Activated naive CD4-positive, alpha-beta T cell treated with Interleukin-2 at 50 U/mL for 16 hours (primary cell): ENCODE measurements at places on chromosomes 5 and 9.
A peak's percentile ranks its signal among the peaks of the same experiment; 100 is the strongest.

DNA sequence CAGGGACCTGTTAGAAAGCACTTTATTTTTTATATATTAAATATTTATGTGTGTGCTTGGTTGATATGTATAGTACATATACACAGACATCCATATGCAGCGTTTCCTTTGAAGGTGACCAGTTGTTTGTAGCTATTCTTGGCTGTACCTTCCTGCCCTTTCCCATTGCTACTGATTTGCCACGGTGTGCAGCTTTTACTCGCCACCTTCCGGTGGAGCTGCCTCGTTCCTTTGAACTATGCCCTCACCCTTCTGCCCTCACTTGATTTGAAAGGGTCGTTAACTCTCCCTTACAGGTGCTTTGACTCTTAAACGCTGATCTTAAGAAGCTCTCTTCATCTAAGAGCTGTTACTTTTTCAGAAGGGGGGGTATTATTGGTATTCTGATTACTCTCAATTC is 20.5 kb downstream of the RGMB start:
- DNase-seq: no peak

DNA sequence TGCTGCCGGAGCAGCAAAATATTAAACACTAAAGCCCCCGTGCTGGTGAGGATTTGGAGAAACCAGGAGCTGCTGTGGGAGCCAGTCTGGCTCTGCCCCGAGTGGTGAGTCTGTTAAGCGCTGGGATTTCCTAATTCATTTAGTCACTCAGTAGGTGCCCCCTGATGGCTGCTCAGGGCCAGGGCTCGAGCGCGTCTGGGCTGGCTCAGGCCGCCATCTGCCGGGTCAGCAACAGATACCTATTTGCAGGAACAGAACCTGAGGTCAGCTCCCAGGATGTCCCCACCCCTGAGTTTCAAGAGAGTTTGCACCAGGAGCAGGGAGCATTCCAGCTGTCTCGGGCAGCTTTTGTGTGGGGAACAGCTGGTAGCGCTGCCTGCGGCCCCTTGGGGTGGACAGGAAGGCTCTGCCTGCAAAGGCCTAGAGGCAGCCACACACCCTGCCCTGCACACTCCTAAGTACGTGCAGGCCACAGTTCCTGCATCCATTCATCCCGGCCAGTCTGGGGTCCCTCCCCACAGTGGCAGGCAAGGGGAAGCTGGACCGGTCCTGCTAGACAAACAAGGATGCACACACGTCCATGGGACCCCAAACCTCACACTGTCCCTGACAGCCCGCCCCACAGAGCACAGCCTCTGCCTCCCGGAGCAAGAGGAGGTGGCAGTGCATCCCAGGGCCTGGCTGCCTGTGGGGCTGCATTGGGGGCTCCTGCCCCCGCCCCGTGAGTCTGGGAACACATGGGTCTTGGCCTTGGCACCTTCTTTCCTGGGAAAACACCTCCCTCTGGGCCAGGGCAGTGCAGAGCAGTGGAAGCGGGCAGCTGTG is 83.7 kb downstream of the ADAMTS2 start:
- DNase-seq: no peak

DNA sequence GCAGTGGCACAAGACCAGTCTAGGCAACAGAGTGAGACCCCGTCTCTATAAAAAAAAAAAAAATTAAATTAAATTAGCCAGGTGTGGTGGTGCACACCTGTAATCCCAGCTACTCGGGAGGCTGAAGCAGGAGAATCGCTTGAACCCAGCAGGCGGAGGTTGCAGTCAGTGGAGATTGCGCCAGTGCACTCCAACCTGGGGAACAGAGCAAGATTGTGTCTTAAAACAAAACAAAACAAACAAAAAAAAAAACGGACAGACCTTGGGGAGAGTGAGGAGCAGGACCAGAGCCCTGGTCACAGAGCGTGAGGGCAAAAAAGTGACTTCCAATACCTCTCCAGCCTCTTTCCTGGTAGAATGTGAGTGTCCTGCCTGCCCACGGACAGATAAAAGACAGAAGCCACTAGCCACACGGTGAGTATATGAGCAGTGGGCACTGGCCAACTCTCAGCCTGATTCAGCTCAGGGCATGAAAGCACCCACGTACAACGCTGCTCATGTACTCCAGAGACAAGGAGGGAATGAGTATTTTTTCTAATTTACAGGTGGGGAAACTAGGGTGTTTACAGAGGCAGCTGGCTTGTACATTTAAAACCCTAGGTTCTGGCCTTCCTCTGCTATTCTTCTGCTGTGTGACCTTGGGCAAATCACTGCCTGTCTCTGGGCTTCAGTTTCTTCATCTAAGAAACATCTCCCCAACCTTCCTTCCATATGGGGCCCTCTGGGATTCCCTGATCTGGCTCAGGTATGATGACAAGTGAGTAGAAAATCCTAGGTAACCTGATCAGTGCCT is 1.8 kb downstream of the OLFML2A start:
- no peak for DNase-seq

DNA sequence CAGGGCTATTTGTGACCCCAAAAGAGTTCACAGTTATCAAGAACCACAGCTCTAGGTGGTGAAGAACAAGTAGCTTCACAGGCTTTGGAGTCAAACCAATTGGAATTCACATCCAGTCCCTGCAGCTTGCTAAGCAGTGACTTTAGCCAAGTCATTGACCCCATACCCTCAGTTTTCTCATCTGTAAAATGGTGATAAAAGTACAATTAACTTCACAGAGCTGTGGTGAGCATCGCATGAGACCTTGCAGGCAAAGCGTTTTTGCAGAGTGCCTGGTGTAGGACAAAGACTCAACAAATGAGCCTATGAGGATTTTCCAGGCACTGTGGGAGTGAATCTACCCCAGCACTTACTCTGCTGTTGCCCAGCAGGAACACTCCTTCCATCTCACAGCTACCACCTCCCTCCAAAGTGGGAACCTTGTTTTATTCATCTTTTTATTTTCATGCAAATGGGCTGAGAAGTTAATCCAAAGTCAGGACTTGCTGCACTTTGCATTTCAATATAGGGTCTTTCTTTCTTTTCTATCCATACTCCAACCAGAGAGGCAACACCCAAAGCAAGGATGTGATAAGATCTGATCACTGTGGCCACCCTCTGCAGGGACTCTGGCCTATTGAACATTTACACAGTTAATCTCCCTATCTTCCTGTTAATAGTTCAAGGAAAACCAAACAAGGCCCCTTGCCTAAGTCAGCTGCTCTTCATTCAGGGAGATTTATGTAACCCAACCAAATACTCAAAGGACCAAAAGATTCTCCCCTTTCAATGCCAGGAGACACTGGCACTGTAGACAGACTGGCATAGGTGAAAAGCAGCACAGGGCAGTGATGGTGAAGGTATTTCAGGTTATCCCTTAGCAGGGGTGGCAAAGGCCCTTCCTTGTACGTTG is 41.9 kb downstream of the ABCA1 start:
- DNase-seq: no peak

- no peak for DNase-seq
These were observed 363.5 kb downstream of the NDUFS4 start for GRCh38 chr5:53923961-53924360.

- DNase-seq: no peak
These were observed 39.2 kb downstream of the DMRT1 start for GRCh38 chr9:880725-881124.

- peak; percentile 27 for DNase-seq
These were observed 1.5 kb upstream of the TESK1 start for GRCh38 chr9:35603506-35603985.

DNA sequence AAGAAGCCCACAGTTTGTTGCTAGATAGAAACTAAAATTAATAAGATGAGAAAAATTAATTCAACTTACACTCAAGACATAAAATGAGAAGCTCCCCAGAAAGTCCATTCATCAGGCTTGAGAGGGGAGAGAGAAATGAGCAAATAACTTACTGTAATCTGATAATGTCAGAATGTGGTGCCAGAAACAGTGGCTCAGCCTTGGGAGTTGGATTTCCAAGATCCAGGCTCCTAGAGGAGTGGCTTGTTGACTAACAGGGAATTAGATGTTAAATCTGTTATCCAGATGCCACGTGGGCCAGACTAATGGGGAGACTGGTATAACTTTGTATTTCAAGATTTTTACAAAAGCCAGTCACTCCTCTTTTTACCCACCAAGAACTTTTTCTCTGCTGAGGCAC is 458.2 kb downstream of the GADD45G start:
- no peak for DNase-seq

DNA sequence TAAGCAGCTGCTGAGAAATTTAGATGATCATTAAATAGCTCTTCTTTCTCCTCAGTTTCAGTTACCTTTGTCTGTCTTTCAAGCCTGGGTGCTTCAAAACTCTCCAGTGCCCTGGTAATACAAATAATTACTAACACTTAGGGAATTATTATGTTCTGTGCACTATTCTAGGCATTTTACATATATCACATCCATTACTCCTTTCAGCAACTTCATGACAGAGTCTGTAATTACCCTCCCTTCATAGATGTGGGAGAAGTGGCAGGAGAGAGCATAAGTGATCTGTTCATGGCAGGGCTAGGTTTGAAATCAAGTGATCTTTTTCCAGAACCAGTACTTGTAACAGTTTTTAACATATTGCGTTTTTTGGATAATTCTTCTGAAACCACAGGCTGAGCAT is 32.0 kb downstream of the MAN2A1 start:
- no peak for DNase-seq

DNA sequence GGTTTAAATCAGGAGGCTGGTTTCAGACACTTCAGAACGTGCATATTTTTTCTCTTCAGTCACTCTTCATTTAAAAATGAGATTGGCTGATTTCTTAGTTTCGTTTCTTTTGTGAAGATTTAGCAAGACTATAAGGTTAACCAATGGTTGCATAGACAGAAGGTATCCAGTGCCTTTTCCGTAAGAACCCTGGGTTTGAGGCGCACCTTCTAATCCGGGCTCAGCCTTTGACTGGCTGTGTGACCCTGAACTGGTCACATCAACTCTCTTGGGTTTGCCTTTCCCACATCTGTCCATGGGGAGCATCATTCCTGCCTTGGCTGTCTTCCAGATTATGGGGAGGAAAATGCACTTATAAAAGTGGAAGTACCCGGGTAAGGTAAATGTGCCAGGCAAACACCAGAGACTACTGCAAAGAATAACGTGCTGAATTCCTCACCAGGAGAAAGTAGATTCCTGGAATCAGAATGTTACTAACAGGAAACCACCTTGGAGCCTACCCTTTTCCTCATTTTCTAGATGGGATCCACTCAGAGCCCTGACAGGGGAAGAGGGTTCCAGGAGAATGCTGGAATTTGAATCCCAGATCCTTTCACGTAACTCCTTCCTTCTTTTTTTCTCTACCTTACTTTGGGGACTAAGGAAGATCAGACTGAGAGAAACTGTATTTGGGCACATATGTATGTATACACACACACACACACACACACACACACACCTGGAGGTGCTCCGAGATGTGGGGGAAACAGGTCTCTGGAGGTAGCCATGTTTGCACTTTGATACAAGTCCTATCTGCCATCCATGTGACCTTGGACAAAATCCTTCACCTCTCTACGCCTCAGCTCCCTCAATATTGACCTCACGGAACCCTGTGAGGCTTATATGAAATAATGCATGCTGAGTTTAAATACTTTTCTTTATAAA is 6.8 kb downstream of the HAND1 start:
- DNase-seq: no peak

DNA sequence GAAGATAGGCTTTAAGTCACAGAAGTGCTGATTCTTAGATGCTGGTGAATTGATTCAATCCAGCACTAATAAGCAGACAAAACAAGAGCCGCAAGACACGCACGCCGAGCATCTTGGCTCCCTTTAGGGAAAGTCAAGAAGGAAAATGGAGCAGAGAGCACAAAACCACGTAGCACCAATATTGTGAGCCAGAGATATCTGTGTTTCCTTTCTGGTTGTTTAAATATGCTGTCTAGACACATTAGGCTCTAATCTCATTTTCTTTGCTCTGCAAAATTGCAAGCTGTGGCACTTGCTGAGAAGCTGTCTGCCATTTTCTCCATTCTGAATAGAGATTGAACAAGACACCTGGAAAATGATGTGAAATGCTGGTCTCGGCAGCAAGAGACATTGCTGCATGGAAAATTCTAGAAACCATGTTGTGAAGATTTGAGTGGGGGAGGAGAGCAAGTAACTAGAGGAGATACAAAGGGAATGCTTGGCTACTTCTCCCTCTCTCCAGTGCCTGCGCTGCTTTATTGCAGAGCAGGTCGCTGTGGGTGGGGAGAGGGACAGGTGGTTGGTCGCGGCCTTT is 336.3 kb downstream of the MED10 start:
- DNase-seq: no peak

- no peak for DNase-seq
These were observed 218.6 kb downstream of the TMEM38B start for GRCh38 chr9:105912863-105913516.

GRCh38 chr9:129235931-129236331 is 57.9 kb upstream of the IER5L start:
- DNase-seq: peak; percentile 50

DNA sequence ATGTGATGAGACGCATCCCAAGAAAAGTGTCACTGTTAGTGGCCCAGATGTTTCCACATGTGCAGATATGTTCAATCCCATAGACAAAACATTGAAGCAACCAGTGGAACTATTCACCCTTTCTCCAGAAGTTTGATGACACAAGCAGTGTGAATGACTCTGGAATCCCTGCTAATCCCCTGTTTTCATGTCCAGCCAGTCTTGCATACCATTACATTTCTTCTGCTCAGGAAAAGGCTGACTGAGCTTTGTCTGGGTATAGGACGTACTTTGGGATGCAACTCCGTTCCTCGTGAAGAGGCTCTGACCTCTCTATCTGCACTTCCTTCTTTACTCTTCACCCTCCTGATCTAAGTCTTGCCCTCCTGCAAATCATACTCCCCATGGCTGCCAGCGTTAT is 172.4 kb downstream of the NTRK2 start:
- DNase-seq: no peak

DNA sequence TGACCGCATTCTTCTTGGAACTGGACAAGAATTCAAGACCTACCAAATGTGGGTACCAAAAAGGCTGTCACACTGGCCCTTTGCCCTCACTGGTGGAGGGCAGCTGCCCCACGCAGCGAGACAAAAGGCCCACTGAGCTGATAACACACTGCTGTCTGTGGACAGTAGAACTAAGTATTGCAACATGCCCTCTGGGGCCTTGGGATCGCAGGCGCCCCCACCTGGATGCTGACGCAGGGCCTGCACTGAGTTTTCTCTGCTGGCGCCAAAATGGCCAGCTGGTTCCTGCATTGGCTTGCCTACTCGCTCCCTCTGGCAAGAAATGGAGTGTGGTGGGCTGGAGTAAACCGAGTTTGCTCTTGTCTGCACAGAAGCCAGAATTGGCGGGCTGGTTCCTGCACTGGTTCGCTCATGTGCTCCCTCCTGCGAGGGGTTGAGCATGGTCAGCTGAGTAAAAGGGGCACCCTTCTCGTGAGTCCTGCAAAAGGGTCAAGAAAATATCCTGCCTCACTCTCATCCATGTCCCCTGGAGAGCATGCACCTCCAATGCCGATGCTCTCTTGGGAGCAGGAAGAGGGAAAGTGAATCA is 55.7 kb downstream of the NXNL2 start:
- no peak for DNase-seq

- no peak for DNase-seq
These were observed 165.4 kb downstream of the ARSB start for GRCh38 chr5:78819707-78820106.

- DNase-seq: no peak
These were observed 154.4 kb downstream of the ERCC6L2 start for GRCh38 chr9:96029722-96030530.
